HepG2 (cell line): ENCODE measurements at places on chromosomes 3 and 15. TPM values are rescaled to one million over a fixed set of nuclear protein-coding genes. Genes with fewer than 3 reads are reported as not detected.

The ANKRD34C gene
- not detected in 2 replicates for polyA plus RNA-seq

The CHL1 gene
- not detected in 2 replicates for polyA plus RNA-seq

- no peak for DNase-seq
Observed at GRCh38 chr15:58452775-58453174, 21.0 kb downstream of the LIPC start.

The LRRC2 gene
- 0.51 and 0.58 TPM in 2 replicates for polyA plus RNA-seq

DNA sequence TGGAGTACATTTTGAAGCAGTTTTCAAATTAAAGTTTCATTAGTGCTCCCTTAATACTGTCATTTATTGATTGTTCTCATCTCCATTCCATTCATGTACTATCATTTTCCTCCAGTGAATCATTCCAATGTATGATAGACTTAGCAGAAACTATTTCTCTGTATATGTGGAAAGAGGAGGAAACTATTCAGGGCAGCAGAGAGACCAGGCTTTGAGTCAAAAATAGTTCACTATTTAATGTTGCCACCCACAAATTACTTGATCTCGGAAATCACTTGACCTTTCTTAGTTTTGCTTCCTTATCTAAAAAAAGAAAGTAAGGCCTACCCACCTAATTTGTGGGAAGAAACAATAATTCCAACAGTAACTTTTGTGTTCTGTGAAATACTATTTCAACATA, 610.5 kb upstream of the ZNF385D start:
- no peak for DNase-seq

DNA sequence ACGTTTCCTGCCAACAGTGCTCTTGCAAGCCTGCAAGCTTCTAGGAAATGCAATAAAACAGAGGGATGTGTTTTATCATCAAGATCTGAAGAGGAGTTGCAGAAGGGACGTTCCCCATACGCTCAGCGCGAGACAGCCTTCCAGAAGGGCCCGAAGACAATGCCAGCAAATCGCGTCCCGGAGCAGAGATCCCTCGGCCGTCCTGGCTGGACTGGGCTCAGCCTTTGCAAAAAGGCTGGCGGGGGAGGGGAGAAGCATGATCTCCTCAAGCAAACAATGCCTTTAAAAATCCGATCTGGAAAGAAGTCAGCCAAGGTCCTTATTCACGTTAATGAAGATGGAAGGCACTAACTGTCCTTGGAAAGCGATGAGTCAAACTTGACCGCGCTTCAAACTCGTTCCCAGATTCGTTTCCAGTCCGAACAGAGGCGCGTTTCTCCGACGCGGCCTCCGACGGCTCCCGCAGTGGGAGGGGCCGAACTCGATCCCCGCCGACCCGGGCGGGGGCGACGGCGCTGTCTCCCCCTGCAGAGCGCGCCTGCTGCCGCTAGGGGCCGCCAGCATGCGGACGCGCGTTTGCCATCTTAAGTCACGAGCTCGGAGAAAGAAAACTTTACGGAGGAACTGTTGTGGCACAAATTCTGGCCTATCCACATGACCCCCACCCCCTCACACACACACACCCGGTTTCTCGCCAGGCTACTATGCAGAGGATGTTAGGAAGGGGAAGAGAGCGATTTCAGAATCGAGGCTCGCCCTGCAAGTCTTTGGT, 5.5 kb downstream of the BCL6 start:
- DNase-seq: no peak

DNA sequence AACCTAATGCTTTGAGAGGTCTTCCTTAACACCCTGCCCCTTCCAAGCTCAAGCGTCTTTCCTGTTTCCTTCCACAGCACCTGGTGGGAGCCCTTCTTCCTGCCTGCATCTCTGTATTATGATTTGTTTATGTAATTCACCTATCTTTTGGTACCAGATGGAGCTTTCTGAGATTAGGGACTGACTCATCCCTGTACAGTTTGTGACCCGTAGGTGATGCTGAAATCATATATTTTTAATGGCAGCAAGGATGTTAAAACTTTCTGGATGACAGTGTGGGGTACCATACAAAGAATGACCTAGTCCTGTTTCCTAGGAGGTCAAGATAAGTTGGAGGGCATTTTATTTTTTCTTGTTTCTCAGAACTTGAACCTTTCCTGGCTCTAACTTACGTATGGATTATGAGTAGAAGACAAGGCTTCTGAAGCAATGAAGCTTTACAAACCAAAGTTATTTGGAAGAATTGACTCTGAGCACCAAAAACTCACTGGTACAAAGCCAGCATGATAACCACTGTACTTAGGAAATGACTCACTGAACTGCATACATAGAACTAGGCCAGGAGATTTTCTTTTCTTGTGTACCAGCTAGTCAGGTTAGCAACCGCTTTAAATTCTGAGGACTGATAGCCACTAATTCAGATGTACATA, 46.6 kb downstream of the HHLA2 start:
- DNase-seq: no peak

GRCh38 chr3:138467931-138468330, 33.5 kb downstream of the ESYT3 start:
- no peak for DNase-seq

The SLC2A2 gene
- 15.5 and 23.2 TPM in 2 replicates for polyA plus RNA-seq

The SEMA6D gene
- polyA plus RNA-seq: not detected in 2 replicates

DNA sequence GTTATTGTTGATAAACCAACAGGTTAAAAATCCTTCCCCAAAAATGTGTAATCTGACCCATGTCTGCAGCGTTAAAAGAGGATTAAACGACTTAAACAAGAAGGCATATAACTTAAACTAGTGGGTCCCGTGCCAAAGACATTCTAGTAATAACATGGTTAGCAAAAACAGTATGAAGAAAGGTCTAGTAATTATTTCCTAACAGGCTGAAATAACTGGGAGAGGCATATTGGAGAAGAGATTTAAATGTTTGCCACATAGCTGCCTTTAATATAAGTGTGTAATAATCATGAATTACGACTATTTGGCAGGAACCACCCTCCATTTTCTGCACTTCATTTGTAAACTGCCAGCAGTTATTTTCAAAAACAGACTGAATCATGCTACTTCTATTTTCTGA, 67.7 kb upstream of the CSPG5 start:
- no peak for DNase-seq

The PP2D1 gene
- polyA plus RNA-seq: not detected in 2 replicates

The AGBL1 gene
- polyA plus RNA-seq: 0.01 TPM in 1 of 2 replicates, not detected in the other

The LIPH gene
- 0.29 and 0.34 TPM in 2 replicates for polyA plus RNA-seq

The KCNMB3 gene
- 7.1 and 8.7 TPM in 2 replicates for polyA plus RNA-seq

- no peak for DNase-seq
Observed at GRCh38 chr15:42608110-42608531, 32.7 kb downstream of the STARD9 start.

The IGF2BP2 gene
- 6.5 and 9.5 TPM in 2 replicates for polyA plus RNA-seq

- DNase-seq: no peak
Observed at GRCh38 chr3:107384428-107384827, 7.2 kb downstream of the CCDC54 start.

DNA sequence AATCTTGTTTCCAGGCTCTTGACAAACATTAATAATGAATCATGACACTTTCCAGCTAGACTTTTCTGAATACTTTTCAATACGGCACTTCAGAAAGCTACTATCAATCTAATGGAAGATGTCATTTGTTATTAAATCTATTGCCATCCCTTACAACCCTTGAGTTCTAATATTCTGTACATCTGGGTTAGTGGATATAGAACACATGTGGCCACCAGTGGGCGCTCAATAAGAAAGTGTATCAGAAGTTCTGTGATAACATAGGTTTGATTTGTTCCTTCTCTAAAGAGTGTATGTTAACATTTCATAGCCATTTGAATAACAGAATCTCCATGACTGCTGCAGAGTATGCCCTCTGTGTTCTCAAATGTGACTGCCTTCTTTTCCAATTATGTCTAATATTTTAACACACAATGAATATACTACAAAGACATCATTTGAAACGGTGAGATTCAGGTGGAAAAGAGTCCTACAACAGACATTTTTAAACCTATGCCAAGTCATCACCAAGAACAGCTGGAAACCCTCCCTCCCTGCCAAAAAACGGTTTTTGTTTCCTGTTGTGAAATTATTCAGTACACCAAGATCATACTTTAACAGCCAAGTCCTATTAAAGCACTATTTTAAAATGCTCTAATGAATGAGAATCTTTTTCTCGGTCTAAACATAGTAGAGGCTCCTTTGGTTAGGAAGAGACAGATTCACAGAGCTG, 22.2 kb downstream of the ALDH1A2 start:
- DNase-seq: peak; percentile 27

The SLC12A1 gene
- not detected in 2 replicates for polyA plus RNA-seq

GRCh38 chr15:67183443-67184169, 70.9 kb downstream of the AAGAB start:
- DNase-seq: peak; percentile 84

DNA sequence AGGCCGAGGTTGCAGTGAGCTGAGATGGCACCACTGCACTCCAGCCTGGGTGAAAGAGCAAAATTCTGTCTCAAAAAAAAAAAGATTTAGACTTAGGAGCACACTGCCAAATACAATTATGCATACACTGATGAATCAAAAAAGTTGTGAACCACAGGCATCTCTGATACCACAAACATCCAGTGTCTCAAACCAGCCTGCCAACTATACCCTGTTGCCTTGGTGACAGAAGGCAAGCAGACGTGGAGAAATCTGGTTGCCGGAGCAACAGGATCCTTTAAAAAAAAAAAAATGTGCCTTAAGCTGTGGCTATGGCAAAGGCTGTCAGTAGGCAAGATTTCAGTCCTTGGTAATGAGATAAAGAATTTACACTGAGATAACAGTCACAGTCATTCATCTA, 202.3 kb downstream of the NEK10 start:
- no peak for DNase-seq

- no peak for DNase-seq
Observed at GRCh38 chr3:7667774-7668173, 806.9 kb downstream of the GRM7 start.

GRCh38 chr3:196194542-196194915, 16.7 kb downstream of the ZDHHC19 start:
- DNase-seq: no peak
